Spinal cord (tissue), 10 donors: ENCODE measurements at places on chromosomes 16 and 17. TPM values are rescaled to one million over a fixed set of nuclear protein-coding genes. Genes with fewer than 3 reads are reported as not detected.

DNA sequence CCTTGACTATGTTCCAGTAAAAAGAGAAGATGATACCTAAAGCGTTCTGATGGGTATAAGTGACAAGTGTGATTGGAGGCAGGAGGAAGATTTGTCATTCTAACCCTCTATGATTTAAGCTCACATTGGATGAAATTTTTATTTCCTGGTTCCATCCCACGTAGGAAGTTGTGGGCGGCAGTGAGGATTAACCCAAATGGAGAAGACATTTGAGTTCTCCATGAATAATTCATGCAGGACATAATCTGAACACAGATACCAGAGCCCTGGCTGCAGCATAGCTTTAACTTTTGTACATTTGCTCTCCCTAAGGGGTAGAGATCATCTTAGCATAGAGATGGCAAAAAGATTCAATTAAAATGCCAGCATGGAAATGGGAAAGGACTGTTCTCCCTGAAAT lies 146.3 kb downstream of the SLC39A11 start:
- no peak for DNase-seq

The USH1G gene
- total RNA-seq, result 0.06 TPM

GRCh38 chr16:4904942-4905615 lies 31.9 kb downstream of the PPL start:
- no peak for DNase-seq

- no peak for DNase-seq
Measured at GRCh38 chr16:30377050-30377811, 2.6 kb downstream of the MYL11 start.

DNA sequence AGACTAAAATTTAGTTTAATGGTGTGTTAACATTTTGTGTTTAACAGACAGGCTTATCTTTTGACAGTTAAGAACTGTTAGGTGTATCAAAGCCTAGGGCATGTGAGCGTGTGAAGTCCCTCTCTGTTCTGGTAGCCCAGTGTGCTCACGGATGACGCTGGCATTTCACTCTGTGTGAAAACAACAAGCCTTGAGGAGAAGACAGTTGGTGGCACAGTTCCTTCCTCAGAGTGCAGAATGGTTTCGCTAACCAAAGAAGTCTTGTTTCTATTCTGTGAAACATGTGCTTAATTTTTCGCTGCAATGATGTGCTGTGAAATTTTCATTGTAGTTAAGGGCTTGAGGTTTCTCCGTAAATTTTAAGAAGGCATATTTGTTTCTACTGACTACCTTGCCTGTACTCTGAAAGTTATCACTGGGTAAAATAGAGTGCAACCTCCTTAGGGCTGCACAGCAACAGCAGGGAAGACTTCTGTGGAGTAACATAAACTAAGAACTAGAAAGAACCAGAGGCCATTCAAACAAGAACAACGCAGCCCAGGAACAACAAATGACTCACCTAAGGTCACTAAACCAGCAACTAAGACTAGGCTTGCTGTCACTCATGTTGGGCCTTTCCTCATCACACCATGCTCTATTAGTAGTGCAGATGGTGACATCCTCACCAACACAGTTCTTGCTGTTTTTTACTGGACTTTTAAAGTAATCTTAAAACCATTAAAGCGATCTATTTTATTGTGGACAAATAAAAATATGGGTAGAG lies 33.4 kb downstream of the BRD7 start:
- DNase-seq, result no peak

The CCT6B gene
- 5.2 TPM for total RNA-seq

GRCh38 chr17:32298721-32299579 lies 33.3 kb downstream of the RHBDL3 start:
- no peak for DNase-seq

The BBS2 gene
- total RNA-seq, result 126 TPM

The G6PC1 gene
- total RNA-seq, result 0.06 TPM

- DNase-seq, result peak; percentile 76
Measured at GRCh38 chr17:57477522-57478362, 221.4 kb downstream of the MSI2 start.

The FN3K gene
- total RNA-seq, result 25.8 TPM

GRCh38 chr17:20083156-20083859 lies 74.1 kb downstream of the SPECC1 start:
- no peak for DNase-seq

GRCh38 chr16:31382485-31383161 lies 10.5 kb upstream of the ITGAD start:
- DNase-seq, result no peak

The NAT9 gene
- total RNA-seq, result 19.4 TPM

The KCTD19 gene
- total RNA-seq, result 0.50 TPM

The CCL8 gene
- 0.72 TPM for total RNA-seq

The KRT40 gene
- not detected for total RNA-seq

DNA sequence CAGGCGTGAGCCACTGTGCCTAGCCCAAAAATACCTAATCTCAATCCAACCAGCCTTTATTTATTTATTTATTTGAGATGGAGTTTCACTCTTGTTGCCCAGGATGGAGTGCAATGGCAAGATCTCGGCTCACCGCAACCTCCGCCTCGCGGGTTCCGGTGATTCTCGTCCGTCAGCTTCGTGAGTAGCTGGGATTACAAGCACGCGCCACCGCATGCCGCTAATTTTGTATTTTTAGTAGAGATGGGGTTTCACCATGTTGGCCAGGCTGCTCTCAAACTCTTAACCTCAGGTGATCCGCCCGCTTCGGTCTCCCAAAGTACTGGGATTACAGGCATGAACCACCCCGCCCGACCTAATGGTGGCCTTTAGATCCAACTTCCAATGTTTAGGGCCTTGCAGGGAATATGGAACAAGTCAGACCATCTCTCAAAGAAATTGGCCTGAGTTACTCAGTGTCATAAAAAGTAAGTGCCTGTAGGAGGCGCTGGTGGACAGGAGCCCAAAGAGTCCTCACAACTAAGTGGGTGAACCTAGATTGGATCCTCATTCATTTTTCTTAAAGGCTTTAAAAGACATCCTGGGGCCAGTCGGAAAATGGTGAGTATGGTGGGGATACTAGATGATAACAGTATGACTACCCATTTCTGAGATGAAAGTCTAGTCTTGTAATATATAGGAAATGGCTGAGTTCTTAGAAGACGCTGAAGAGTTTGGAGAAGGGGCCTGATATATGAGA lies 4.6 kb downstream of the ZSCAN10 start:
- no peak for DNase-seq

GRCh38 chr16:10554569-10554968 lies 25.8 kb downstream of the EMP2 start:
- DNase-seq, result no peak

The GRAPL gene
- 2.1 TPM for total RNA-seq

The STAT5B gene
- total RNA-seq, result 27.2 TPM

The ACADVL gene
- 131 TPM for total RNA-seq

DNA sequence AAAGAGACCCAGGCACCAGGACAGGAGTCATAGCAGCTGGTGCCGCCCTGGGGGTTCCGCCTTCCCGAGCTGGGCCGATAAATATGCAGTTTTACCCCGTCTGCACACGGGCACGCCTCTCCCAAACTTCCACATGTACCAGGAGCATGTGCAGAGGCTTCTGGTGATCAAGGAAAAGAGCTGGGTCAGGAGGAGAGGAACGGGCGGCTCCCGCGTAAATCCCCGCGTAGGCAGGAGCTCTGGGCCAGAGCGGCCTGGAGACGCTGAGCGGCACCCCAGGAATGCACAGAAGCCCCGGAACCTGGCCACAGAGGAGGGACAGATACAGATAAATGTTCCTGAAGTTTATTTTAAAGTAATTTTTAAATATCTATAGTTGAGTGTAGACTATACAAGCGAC lies 46.6 kb upstream of the METRNL start:
- DNase-seq, result no peak

The SCN4A gene
- total RNA-seq, result 0.20 TPM

GRCh38 chr17:15659236-15659635 lies 24.9 kb downstream of the TRIM16 start:
- DNase-seq, result no peak

- no peak for DNase-seq
Measured at GRCh38 chr17:61335105-61335844, 64.4 kb upstream of the TBX2 start.

DNA sequence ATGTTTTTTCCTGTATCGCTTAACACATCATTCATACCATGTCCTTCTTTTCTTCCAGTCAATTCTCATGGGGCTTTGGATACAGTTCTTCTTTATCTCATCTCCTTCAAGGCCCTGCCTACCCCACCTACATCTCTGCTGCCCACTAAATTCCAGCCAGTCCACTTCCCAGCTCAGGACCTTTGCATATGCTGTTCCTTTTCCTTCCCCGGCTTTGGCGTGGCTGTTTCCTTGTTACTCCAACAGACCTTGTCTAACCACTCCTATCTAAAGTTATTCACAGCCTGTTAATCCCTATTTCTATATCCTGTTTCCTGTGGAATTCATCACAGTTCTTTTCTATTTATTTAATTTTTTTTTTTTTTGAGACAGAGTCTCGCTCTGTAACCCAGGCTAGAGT lies 6.6 kb upstream of the STAT3 start:
- DNase-seq, result no peak

DNA sequence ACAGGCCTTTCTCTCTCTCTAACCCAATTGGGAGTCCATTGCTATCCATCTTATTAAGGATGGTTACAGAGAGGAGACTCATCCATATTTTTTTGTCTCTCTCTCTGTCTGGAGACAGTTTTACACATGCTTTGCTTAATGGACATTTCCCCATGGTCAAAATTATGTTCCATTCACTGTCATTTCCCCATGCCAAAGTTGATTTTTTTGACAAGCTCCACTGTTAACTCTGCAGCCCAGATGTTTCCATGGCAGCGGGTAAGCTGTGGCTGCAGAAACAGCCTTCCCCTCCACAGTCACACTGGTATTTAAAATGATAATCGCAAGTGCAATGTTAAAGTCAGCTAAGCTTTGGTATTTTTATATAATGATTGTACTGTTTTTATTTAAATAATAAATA lies 63.9 kb upstream of the HLF start:
- peak; percentile 55 for DNase-seq

DNA sequence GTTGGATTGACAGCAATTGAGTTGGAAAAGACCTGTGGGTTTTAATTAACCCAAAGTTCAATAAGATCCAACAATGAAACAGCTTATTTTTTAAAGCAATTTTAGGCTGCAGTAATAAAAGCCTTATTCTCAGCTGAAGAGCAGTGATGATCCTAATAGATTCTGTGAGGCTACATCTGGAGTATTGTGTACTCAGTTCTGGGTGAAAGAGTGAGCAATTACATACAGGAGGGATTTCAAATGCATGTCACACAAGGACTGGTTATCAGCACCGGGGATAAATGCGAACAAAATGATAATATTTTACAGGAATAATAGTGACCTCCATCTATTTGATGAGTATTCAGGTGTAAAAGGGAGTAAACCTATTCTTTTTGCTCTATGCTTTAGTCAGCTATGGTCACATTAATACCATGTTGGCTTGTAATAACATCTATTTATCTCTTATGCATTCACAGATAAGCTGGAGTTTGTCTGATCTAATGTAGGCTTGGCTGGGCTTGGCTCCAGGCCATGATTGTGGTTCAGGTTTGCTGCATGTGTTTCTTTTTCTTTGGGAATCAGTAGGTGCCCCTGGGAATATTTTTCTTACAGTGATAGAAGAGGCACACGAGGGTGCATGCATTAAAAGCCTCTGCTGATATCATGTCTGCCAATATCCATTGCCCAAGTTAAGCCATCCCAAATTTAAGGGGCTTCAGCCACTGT lies 22.2 kb upstream of the TOX3 start:
- DNase-seq, result peak; percentile 59

The VMO1 gene
- total RNA-seq, result 2.0 TPM

The ALOXE3 gene
- total RNA-seq, result 0.50 TPM

DNA sequence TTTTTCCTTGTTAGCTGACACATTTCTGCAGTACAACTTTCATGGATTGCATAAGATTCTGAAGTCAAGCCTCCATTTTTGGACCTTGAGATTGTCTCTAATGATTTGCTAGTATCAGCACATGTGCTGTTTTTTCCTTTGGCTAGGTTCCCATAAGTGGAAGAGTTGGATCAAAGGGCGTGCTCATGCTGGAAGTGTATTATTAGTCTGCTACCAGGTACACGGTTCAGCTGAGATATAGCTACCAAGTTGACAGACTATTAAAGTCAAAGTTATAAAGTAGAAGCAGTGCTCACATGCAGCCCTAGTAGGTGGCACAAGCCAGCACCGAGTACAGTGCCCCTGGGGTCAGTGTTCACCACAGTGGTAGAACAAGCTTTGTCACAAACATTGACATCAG lies 3.2 kb downstream of the FAHD1 start:
- DNase-seq, result no peak
